Testis (tissue), 5 donors: ENCODE measurements at places on chromosomes 3 and 15. TPM values are rescaled to one million over a fixed set of nuclear protein-coding genes. Genes with fewer than 3 reads are reported as not detected.
A peak's percentile ranks its signal among the peaks of the same experiment; 100 is the strongest.

- no peak for DNase-seq
- H3K27ac ChIP-seq: no peak overlapping the region
- H3K27me3 ChIP-seq: no peaks in the 10 kb centered on the region
These were observed 14.1 kb downstream of the LOXL1 start for GRCh38 chr15:73940061-73940981.

Gene MYRIP
- total RNA-seq: 4.8 TPM

GRCh38 chr3:127730171-127730570 is 57.4 kb downstream of the ABTB1 start:
- H3K27ac ChIP-seq: no peak overlapping the region
- H3K4me1 ChIP-seq: peaks cover 37% of the 10 kb centered on the region
- no peak overlapping the region for H3K4me3 ChIP-seq
- DNase-seq: no peak

DNA sequence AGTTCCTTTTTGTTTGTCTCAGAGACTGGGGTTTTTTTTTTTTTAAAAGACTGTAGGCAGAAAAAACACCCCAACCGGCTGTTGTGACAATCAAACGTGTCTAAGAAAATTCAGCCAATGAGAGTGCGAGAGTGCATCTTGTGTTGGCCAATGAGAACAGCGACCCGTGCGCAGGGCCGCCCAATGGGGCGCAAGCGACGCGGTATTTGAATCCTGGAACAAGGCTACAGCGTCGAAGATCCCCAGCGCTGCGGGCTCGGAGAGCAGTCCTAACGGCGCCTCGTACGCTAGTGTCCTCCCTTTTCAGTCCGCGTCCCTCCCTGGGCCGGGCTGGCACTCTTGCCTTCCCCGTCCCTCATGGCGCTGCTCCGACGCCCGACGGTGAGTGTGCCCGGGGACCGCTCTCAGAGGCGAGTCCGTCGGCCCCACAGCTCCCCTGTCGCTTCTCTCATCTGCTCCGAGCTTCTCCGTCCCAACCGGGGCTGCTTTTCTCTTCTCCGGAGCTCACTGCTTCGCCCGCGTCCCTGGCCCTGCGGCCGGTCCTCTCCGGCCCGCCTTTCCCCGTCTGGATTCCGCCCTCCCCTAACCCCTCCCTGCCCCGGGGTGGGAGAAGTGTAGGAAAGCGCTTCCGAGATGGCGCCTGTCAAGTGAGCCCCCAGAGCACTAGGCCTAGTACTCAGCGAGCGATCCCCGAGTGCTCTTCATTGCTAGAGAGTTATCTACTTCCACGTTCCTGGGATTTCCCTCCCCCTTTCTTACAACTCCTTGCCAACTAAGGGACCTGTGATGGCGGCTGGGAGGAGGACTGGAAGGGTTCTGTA is at the start of gene CCNB2:
Gene CCNB2, plus strand, starts transcription at position 235 of the 821 bp plus-strand sequence. Its CDS starts 123 bp downstream, at position 358.
- peak; percentile 93 for DNase-seq
- no peaks in the 10 kb centered on the region for H3K27me3 ChIP-seq
- peaks cover 3% of the 10 kb centered on the region for H3K4me1 ChIP-seq
- H3K4me3 ChIP-seq: peak within 1 kb of the TSS; percentile 65
- H3K36me3 ChIP-seq: no peaks in the 10 kb centered on the region
- H3K27ac ChIP-seq: peak within 1 kb of the TSS; percentile 63

- no peak overlapping the region for H3K27ac ChIP-seq
- H3K4me3 ChIP-seq: no peak overlapping the region
- no peak for DNase-seq
- no peaks in the 10 kb centered on the region for H3K27me3 ChIP-seq
- no peaks in the 10 kb centered on the region for H3K36me3 ChIP-seq
These were observed 18.9 kb upstream of the ANO10 start for GRCh38 chr3:43640681-43641080.

Gene MRPS22
- 63.4 TPM for total RNA-seq

DNA sequence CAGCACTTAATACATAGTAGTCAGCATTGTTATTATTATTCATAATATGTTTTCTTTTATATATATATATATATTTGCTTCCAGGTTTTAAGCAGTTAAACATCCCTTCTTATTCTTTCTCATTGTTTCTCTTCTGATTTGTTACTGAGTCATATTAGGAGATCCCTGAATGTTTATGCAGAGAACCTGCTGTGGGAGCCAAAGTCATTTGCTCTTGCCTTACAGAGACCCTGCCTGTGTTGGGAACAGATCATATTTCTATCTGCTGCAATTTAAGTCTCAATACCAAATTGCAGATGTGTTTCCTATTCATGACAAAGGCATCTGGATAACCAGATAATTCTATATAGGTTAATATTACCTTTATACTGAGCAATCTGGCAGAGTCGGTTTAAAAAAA is 323.0 kb upstream of the UMPS start:
- H3K27ac ChIP-seq: no peak overlapping the region
- H3K36me3 ChIP-seq: no peaks in the 10 kb centered on the region
- H3K4me1 ChIP-seq: no peaks in the 10 kb centered on the region
- no peak for DNase-seq
- no peaks in the 10 kb centered on the region for H3K27me3 ChIP-seq

Gene IFT80
- 74.9 TPM for total RNA-seq

DNA sequence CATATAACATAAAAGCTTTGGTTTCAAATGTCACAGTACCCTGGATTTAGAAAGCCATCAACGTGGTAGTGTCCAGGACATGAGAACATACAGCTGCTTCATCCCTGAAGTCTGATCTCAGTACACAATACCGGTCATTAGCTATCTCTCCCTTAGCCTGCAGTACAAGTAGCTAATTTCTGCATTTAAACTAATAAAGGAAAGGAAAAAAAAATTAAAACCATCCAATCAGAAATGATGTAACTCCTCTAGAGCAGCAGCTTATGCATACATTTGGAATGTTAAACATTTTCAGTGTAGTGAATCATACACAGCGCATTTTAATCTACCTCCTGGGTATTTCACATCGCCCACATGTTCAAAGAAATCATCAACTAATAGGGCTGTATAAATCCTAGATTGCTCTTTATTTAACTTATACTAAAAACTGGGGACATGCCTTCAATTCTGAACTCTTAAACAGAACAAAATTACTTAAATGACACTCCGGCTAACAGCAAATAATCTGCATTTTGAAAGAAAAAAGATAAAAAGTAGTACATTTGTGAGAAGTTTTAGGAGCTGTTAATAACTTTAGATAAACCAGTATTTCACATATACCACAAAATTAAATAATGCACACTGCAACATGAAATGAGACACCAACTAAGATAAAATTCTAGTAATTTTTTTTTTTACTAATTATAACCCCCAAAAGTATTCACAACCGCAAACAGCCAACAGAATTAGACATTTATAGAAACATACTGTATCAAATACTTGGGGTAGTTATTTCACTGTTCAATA is 3.7 kb downstream of the IGF2BP2 start:
- H3K27ac ChIP-seq: no peak overlapping the region
- H3K4me1 ChIP-seq: peaks cover 8% of the 10 kb centered on the region
- no peaks in the 10 kb centered on the region for H3K36me3 ChIP-seq
- H3K4me3 ChIP-seq: no peak overlapping the region
- H3K27me3 ChIP-seq: no peaks in the 10 kb centered on the region

- H3K27me3 ChIP-seq: no peaks in the 10 kb centered on the region
- no peak overlapping the region for H3K4me3 ChIP-seq
- peak overlapping the region; percentile 66 for H3K27ac ChIP-seq
- H3K36me3 ChIP-seq: no peaks in the 10 kb centered on the region
- H3K4me1 ChIP-seq: peaks cover 16% of the 10 kb centered on the region
These were observed 206.9 kb upstream of the BHLHE40 start for GRCh38 chr3:4772171-4772804.

- no peak overlapping the region for H3K4me3 ChIP-seq
- H3K27me3 ChIP-seq: no peaks in the 10 kb centered on the region
- no peak overlapping the region for H3K27ac ChIP-seq
- H3K4me1 ChIP-seq: no peaks in the 10 kb centered on the region
These were observed 25.2 kb downstream of the CGNL1 start for GRCh38 chr15:57401546-57401945.

DNA sequence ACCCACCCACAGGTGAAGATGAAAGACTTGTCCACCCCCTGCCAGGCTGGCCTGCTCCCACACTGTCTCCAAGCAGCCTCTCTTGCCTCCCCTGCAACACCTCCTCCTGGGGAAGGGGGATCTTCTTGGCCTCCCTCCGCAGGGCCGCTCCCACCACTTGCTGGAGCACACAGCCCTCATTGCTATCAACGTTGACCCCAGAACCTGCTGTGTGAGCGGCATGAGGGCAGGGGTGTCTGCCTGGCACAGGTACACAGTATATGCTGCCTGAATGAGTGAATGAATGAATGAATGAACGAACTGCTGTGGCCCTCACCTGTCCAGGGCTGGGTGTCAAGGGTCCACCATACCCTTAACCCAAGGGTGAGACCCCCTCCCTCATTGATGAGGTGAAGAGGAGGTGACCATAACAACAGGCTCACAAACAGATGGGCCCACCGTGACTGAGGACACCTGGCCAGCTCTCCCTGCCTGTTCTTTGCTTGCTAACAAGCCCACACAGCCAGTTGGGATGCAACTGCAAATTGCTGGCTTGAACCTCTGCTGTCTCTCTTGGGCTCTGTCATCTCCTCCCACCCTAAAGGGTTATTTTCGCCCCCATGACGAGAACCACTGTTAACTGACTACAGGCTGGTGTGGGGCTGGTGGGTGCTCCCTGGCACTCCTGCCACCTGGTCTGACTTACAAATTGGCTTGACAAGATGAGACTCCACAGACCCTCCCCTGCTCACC is 22.5 kb downstream of the SLC41A3 start:
- H3K27ac ChIP-seq: no peak overlapping the region
- no peaks in the 10 kb centered on the region for H3K27me3 ChIP-seq
- H3K4me3 ChIP-seq: no peak overlapping the region
- DNase-seq: no peak
- no peaks in the 10 kb centered on the region for H3K36me3 ChIP-seq
- peaks cover 32% of the 10 kb centered on the region for H3K4me1 ChIP-seq
